ENCODE measurements at places on chromosomes 11 and 22.
A peak's percentile ranks its signal among the peaks of the same experiment; 100 is the strongest.

DNA sequence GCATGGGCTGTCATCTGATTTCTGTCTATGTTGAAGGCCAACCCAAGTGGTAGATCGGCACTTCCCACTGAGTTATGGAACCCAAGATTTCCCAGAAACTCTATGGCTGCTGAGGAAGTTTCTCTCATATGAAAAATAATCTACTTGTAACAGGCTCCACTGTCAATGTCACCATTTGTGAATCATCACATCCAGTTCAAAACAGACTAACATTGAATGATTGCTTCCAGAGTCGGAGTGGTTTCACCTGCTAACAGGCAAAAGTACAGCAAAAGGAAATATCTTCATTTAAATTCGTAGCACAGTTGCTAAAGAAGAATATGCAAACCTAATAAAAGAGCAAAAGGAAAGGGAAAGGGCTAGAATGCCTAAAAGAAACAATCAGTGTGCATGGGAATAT is 12.8 kb downstream of the WT1 start:
- no peak for DNase-seq

DNA sequence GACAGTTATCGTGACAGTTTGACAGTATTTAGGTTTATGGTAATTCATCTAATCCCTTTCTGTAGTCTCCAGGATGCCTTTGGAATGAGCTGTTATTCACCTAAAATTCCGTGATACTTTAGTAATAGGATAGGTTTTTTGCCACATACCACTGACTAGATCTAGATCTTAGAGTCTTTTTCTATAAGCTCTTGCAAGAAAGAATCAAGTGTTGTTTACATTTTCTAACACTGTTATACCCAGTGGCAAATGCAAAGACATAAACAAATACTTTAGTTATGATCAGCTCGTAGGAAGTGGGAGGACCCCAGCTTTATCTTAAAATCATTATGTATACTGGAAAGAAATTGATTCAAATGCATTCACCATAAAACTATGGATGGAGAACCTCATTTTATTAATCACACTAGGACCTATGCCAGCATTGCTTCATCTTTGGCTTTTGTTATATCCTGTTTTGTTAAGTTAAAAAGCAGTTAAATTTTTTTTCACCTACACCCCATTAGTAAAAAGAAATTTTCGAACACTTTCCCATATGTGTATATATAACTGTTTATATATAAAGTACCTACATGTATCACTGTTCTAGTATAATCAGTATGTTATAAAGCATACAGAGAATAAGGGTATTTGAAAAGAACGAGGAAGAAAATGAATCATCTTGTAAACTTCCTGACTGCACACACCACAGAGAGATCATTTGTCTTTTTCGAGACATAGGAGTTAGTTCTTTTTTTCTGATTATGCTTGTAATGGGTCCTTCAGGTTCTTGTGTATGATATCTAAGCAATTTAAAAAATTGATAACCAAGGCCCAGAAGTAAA is 60.9 kb downstream of the PDHX start:
- DNase-seq: no peak

DNA sequence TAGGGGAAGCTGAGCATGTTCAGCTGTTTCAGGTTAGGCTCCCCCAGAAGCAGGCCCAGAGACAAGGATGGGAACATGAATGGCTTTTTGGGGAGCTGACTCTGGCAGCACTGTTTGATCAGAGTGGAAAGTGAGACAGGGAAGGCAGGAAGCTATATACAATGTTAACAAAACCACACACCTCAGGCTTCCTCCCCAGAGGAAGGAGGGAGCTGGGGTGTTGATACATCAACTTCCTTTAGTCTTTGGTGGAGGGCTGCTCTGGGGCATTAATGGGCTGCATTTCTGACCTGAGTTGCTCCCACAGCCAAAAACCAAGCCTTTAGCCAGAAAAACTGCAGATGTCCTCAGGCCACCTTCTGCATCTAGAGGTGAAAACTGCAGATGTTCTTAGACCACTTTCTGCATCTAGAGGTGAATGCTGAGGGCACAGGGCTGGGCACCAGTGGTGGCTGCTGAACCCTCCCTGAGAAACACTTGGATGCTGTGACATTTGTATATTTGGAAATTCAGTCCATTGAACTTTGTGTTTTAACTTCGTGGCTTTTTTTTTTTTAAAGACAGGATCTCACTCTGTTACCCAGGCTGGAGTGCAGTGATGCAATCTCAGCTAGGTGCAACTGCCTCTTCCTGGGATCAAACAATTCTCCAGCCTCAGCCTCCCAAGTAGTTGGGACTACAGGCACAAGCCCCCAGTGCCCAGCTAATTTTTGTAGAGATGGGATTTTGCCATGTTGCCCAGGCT is 49.9 kb downstream of the KIAA1671 start:
- no peak for DNase-seq

- no peak for DNase-seq
Measured at GRCh38 chr11:87076260-87076783, 38.6 kb downstream of the TMEM135 start.

GRCh38 chr22:24181088-24181995 is at the start of gene SUSD2:
SUSD2 (plus strand) TSS chr22:24181487; CDS start chr22:24181520, 33 bp downstream.
- DNase-seq: no peak

- DNase-seq: no peak
Measured at GRCh38 chr22:24977370-24978221, 25.1 kb downstream of the KIAA1671 start.

- no peak for DNase-seq
Measured at GRCh38 chr22:39706376-39707140, 136.0 kb downstream of the CACNA1I start.

GRCh38 chr11:36088266-36088972 is 144.6 kb downstream of the LDLRAD3 start:
- DNase-seq: no peak

DNA sequence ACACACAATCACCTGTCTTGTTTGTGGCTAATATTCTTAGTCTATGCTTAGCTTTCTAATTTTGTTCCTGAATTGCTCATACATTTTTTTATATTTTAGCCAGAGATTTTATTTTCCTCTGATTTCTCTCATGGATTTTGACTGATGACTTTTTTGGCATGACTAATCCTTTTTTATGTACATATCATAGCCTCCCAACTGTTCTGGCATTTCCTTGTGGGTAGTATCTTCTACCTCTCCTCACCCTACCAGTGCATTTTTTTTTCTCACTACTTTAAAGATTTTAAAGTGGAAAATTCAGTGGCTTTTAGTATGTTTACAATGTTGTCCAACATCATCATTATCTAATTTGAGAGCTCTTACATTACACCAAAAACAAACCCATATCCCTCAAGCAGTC is 84.4 kb upstream of the TENM4 start:
- DNase-seq: no peak

DNA sequence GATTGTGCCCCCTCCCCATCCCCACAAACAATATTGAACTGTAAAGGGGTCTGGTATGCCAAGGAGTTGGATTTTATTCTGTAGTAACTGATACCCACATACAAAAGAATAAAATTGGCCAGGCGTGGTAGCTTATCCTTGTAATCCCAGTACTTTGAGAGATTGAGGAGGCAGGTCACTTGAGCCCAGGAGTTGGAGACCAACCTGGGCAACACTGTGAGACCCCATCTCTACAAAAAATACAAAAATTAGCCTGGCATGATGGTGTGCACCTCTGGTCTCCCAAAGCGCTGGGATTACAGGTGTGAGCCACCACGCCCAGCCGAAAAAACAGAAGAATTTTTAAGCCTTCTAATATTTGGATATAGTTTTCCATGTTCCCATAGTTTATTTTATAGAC is 4.2 kb upstream of the GLB1L3 start:
- DNase-seq: no peak

DNA sequence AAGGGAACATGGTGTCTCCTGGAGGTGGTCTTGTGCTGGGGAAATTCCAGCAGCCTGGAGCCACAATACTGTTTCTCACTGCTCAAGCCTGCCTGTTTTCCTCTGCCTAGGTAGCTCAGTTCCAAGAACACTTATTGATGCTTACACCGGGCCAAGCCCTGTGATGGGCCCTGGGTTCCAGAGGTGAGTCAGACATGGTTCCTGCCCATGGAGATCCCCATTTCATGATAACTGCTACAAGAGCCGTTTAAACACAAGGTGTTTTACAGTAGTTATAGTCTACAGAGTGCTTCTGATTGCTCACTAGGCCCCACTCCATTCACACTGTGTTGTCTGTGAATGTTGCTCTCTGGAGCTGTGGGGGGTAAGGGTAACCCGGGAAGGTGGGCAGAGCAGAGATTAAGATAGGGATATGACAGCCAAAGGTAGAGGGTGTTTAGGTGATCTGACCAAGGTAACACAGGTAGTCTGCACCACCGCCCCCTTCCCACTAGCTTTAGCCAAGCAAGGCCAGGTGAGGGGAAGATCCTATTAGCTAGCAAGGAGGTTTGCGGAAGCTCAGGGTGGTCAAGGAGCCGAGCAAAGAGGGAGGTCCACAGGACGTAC is 696 bp upstream of the MICAL2 start:
- no peak for DNase-seq

DNA sequence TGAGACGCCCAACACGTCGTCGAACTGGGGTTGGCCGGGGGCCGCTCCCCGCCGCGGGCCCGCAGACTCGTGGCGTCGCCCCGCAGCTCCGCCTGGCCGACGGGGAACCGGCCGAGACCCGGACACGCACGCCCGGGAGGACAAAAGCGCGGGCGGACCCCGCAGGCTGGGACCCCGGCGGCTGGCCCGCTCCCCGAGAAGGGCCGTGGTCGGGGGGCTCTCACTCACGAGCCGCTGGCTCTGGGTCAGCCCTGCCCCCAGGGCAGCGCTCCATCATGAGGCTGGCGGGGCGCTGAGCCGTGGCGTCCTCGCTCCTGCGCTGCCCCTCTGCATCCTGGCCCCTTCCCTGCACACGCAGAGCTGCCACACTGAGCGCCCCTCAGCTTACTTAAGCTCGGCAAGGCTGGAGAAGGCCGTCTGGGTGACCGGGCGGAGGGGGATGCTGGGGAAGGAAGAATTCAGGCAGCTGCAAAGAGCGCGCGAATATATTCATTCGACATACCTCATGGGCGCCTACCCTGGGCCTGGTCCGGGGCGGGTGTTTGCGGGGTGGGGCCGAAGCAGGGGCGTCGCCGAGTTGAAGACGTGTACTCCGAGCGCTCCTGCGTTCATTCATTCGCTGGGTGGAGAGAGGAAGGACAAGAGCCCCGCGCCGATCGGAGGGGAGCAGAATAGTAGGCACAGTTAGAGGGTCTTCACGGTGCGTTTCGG is 579 bp upstream of the CYB5R2 start:
- no peak for DNase-seq

- no peak for DNase-seq
Measured at GRCh38 chr11:83292709-83293456, 6.7 kb upstream of the CCDC90B start.

DNA sequence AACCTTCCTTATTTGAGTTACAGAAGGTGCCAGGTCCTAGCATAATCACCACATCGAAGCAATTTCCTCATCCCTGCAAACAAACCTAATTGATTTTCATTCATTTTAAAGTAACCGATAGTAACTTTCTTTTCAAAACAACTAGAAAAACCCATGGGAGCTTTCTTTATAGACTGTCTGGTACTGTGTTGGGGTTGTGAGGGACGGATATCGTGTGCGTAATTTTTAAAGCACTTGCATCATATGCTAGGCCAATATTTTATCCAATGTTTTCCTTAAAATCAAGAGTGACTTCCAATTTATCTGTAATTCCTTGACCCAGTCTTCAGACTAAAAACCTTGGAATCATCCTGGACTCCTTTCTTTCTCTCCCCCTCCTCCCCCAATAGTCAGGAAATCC is 271.5 kb upstream of the SESN3 start:
- DNase-seq: no peak

DNA sequence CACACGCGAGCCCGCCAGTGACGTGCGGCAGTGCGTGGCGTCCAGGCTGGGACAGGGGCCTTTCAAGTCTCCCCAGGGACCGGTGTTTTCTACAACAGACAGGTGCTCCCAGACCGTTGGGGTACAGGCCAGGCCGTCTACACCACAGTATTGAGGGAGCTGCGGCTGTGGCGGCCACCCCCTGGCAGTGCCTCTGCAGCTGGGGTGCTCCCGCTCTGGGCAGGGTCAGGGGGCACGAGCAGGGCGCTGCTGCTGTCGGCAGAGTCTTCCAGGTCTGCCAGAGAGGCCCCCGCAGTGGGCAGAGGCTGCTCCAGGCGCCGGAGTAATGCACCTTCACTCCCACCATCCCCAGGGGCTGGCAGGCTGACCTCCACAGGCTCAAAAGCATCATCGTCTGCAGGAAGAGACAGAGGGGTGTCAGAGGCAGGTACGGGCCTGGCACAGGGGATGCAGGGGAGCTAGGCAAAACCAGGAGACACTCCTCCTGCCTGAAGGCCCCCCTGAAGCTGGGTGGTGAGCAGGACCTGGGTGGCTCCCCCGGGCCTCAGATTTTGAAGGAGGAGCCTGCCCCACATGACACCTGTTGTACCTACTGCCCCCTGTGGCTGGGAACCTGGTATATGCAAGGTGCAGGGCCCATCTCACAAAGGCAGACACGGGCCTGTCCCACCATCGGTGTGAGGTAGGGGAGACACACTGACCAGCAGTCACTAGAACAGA is 83.3 kb downstream of the DGCR2 start:
- no peak for DNase-seq

DNA sequence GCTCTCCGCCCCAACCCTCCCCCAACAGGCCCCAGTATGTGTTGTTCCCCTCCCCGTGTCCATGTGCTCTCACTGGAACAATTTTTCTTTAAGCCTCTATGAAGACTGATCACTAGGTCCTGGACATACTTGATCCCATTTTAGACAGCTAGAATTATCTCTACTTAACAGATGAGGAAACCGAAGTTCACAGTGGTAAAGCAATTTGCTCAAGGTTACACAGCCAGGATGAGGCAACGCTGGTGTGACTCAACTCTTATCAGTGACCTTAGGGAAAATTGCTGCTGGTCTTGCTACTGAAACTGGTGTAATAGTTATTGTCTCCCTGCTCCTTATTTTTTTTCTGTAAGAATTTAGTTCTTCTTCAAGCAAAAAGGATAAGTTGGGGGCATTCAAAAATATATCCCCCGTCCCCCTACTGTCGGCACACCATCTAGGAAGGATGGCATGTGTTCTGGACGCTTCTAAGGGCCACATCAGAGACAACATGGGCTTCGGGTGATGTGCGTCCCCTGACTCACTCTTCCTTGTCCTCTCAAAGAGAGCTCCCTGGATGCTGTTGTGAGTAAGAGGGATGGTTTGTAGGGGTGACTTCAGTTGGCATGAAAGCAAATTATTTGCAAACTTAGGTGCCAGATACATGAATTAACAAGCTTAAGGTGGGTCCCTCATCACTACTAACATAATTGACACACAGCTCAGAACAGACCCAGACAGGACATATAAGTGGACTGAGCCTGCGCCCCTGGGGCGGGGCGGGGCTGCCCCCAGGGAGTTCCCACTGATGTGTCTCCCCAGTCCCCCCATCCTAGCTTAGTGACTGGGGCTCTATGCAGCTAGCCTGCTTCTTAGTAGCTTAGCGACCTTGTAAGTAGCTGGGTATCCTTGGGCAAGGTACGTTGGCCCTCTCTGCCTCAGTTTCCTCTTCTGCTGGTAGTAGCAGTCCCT is 23.6 kb upstream of the ALX4 start:
- DNase-seq: no peak

GRCh38 chr11:119144825-119145486 is 3.9 kb upstream of the ABCG4 start:
- DNase-seq: no peak

- DNase-seq: no peak
Measured at GRCh38 chr22:31626427-31627150, 35.4 kb downstream of the PISD start.

- DNase-seq: peak; percentile 6
Measured at GRCh38 chr11:86672007-86672621, at the start of gene ME3. ME3 (minus strand) TSS chr11:86672616.

Data from stimulated activated CD8-positive, alpha-beta memory T cell treated with anti-CD3 and anti-CD28 coated beads, Interleukin-12 subunit alpha, Interleukin-12 subunit beta, amount 100 ng/mL, for 4 hours (primary cell).